Spleen (tissue), 13 donors: ENCODE measurements at places on chromosomes 16 and 17. TPM values are rescaled to one million over a fixed set of nuclear protein-coding genes. Genes with fewer than 3 reads are reported as not detected.
A peak's percentile ranks its signal among the peaks of the same experiment; 100 is the strongest.

SLC52A1 gene
- total RNA-seq, result 0.72 TPM

DNA sequence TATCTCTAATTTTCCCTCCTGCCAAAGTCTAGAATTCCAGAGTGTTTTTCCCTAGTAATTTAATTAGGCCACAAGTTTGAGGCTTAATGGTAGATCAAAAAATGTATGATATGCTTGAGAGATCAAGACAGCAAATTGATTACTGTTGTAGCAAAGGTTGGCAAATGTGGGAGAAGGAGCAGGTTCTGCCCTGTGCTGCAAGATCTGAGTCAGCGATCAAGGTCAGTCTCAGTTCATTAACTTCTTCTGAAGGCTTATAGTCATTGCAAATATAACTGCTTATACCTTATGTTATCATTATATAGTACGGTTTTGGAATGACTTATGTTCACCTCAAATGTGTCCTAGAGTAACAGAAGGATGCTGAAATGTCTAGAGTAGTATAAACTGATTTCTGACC, 231.1 kb upstream of the TBX2 start:
- H3K27ac ChIP-seq, result no peak overlapping the region
- no peak overlapping the region for H3K4me3 ChIP-seq
- H3K27me3 ChIP-seq, result no peaks in the 10 kb centered on the region
- DNase-seq, result no peak
- H3K4me1 ChIP-seq, result no peaks in the 10 kb centered on the region
- H3K36me3 ChIP-seq, result no peaks in the 10 kb centered on the region

- no peak overlapping the region for H3K27ac ChIP-seq
- no peak overlapping the region for H3K4me3 ChIP-seq
- no peaks in the 10 kb centered on the region for H3K4me1 ChIP-seq
- DNase-seq, result no peak
- H3K36me3 ChIP-seq, result no peaks in the 10 kb centered on the region
These were observed 21.6 kb upstream of the BRD7 start for GRCh38 chr16:50390371-50390771.

DNA sequence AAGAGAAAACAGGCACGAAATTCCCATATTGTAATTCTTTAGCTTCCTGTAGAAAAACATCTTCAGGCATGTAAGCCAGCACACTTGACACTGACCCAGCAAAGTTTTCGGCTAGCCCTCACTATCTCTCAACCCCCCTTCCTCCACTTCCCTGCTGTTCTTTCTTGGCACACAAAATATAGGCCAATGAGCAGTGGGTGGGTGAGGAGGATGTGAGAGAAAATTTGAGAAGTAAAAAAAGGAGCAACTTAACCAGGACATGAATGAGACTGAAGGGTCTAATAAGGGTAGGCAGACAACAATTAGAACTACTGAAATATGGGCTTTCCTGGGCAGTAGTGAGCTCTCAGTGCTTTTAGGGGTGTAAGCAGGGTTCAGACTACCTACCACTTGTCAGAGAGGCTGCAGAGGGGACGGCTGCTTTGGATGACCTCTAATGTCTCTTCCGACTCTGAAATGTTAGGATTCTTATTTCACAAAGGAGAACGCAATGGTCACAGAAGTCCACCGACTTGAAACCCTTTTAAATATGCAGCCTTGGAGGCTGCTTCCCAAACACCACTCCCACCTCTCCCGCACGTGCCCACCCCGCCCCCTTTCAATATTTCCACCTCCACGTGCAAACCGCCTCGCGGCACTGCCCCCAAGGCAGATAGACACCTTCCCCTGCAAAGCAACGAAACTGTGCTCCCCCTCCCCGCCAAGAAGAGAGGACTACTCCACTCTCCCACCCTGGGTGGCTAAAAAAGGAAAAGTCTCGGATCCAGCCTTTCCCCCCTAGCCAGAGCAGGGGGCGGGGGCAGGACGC, 889 bp downstream of the MBTD1 start:
- peaks cover 27% of the 10 kb centered on the region for H3K36me3 ChIP-seq
- no peaks in the 10 kb centered on the region for H3K27me3 ChIP-seq
- peaks cover 34% of the 10 kb centered on the region for H3K4me1 ChIP-seq
- peak; percentile 85 for DNase-seq

- H3K4me1 ChIP-seq, result no peaks in the 10 kb centered on the region
- no peak overlapping the region for H3K4me3 ChIP-seq
- no peaks in the 10 kb centered on the region for H3K36me3 ChIP-seq
- no peaks in the 10 kb centered on the region for H3K27me3 ChIP-seq
- no peak for DNase-seq
- H3K27ac ChIP-seq, result no peak overlapping the region
These were observed 50.9 kb downstream of the ENGASE start for GRCh38 chr17:79125503-79125902.

DNA sequence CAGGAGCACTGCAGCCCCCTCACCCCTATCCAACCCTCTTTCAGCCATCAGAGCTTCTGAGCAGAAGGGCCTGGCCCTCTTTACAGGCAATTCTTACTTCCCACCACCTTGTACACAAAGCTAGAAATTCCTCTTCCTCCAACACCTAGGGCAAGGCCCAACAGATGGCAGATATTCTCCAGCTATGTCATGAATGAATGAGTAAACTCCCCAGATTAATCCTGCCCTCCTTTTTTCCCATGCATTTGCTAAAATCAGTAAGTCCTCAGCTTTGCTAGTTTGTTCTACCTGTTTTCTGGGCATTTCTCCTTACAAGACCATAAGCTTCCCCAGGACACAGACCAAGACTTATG, 20.4 kb upstream of the MRPS23 start:
- H3K4me1 ChIP-seq, result peaks cover 46% of the 10 kb centered on the region
- H3K27me3 ChIP-seq, result peaks cover 5% of the 10 kb centered on the region
- no peak overlapping the region for H3K27ac ChIP-seq
- no peak for DNase-seq
- no peaks in the 10 kb centered on the region for H3K36me3 ChIP-seq
- H3K4me3 ChIP-seq, result no peak overlapping the region

GRCh38 chr17:37824534-37825485, 80.0 kb upstream of the HNF1B start:
- no peak for DNase-seq
- H3K27ac ChIP-seq, result no peak overlapping the region
- H3K27me3 ChIP-seq, result no peaks in the 10 kb centered on the region
- H3K4me1 ChIP-seq, result peaks cover 23% of the 10 kb centered on the region
- no peak overlapping the region for H3K4me3 ChIP-seq
- no peaks in the 10 kb centered on the region for H3K36me3 ChIP-seq

NLRC3 gene
- total RNA-seq, result 30.7 TPM

DNA sequence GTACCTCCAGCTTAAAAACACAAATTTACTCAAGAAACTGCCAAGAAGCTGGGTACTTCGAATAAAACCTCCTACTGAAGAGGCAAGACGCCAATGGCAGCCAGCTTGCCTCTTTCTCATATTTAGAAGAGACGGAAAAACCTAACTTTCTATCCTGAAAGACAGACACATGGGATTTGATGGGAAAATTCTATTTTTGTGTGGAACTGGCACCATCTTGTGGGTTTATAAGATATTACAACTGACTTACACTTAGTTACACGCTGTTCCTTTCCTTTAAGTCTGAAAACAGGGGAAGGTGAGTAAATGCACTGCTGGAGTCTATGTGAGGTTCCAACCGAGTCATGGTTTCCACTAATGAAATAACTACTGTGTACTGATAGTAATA, 10.3 kb downstream of the ZNF18 start:
- H3K27me3 ChIP-seq, result no peaks in the 10 kb centered on the region
- H3K36me3 ChIP-seq, result no peaks in the 10 kb centered on the region
- no peaks in the 10 kb centered on the region for H3K4me1 ChIP-seq

KRT20 gene
- not detected for total RNA-seq

DNA sequence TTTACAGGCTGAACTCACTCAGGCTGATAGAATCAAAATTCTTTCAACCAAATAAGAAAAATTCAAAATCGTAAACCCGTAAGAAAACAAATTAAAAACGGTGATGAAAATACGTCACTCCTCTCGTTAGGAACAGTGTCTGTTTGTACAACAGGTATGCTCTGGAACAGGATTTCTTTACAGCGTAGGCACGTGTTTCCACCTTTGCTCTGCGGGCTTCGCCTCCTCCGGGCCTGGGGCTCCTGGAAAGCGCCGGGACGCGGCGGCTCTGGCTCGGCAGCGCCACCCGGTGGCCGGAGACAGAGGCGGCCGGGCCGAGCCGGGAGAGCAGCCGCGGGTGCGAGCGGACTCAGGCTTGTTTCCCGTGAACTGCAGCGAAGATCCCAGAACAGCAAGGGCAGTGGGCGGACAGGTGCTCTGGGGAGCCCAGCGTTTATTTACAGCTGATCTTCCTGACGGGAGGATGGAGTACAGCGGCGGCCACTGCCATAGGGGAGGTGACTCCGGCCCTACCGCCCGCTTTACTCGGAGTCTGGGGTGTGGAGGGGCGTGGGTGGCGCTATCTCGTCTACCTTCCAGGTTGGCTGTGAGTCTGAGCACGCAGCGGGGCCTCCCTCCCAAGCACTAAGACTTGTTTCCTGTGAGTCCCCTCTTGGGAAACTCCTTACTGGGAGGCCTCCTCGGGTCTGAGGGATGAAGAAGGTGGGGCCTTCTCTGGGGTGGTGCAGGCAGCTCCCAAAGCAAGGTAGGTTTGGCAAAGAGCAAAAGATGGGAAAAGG, 40.5 kb upstream of the ATP2A3 start:
- H3K36me3 ChIP-seq, result peaks cover 47% of the 10 kb centered on the region
- no peaks in the 10 kb centered on the region for H3K27me3 ChIP-seq
- peak; percentile 93 for DNase-seq
- no peak overlapping the region for H3K4me3 ChIP-seq

STH gene
- not detected for total RNA-seq

DNA sequence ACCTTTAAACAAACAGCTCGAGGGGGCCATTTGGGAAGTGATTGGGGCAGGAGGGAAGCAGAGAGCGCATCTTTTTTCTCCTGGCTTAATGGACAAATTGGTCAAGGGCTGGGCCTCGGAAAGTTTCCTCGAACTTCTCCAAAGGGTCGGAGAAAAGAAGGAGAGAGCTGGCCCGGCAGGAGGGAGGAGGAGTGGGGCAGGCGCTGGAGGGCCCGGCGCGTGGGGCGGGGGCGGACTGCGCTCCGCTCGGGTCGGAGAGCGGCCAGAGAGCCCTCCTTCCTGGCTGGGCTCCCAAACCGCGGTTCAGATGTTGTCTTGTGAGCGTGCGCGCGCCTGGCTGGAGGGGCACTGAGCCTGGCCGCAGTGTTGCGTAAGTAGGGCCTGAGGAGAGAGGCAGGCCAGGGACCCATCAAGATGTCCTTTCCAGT, 1.2 kb downstream of the MMP2 start:
- no peak for DNase-seq
- peaks cover 37% of the 10 kb centered on the region for H3K27me3 ChIP-seq
- peak overlapping the region; percentile 82 for H3K27ac ChIP-seq
- H3K4me3 ChIP-seq, result no peak overlapping the region
- H3K36me3 ChIP-seq, result no peaks in the 10 kb centered on the region

- H3K27ac ChIP-seq, result no peak overlapping the region
- H3K4me1 ChIP-seq, result no peaks in the 10 kb centered on the region
- H3K36me3 ChIP-seq, result no peaks in the 10 kb centered on the region
These were observed 22.9 kb downstream of the DHRS7C start for GRCh38 chr17:9768381-9768934.

DNA sequence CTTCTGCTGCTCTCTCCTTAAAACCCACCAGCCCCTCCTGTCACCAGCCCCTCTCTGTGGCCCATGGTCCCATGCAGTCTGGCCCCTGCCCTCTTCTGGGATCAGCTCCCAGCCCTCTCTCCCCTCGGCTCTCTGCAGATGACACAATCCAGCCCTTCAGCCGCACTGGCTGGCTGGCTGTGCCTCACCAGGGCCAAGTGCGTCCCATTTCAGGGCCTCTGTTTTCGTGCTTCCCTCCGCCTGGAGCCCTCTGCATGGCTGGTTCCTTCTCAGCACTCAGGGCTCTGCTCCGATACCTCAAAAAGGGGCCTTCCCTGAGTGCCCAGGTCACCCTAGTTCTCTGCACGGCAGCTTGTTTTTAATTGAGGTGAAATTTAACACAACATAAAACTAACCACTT, 124.3 kb downstream of the SOCS1 start:
- no peaks in the 10 kb centered on the region for H3K36me3 ChIP-seq
- no peak overlapping the region for H3K4me3 ChIP-seq
- DNase-seq, result no peak

DNA sequence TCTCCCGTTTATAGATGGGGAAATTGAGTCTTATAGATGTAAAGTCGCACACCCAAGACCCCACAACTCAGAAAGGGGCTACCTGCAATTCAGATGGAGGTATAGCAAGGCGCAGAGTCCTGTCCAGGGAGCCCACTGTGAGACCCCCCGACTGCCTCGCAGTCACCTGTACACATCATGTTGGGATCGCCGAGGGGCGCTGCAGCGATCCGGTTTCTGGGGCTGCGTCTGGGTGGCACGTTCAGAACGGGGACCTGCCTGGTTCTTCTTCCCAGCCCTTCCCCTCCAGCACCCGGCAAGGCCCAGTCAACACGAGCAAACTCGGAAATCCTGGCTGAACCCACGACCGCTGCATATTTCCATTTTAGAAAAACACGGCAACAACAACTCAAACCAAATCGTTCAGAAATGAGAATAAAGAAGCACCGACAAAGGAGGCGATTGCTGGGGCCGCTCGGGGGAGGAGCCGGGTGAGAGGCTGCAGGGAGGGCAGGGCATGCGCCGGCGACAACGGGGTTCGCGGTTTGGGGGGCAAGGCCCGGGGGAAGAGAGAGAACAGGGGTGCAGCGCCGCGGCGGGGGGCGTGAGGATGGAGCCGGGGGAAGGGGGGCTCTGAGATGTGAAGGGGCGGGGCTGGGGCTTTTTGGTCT, 643 bp downstream of the HSDL1 start:
- H3K4me1 ChIP-seq, result peaks cover 10% of the 10 kb centered on the region
- peak; percentile 91 for DNase-seq
- peak overlapping the region; percentile 96 for H3K4me3 ChIP-seq
- no peaks in the 10 kb centered on the region for H3K36me3 ChIP-seq
- peak overlapping the region; percentile 86 for H3K27ac ChIP-seq

- DNase-seq, result no peak
- peaks cover 21% of the 10 kb centered on the region for H3K36me3 ChIP-seq
- H3K4me1 ChIP-seq, result no peaks in the 10 kb centered on the region
- H3K27ac ChIP-seq, result no peak overlapping the region
- no peak overlapping the region for H3K4me3 ChIP-seq
These were observed 29.9 kb downstream of the MIS12 start for GRCh38 chr17:5516060-5516792.

GRCh38 chr16:473046-474043, 47.9 kb downstream of the RAB11FIP3 start:
- no peaks in the 10 kb centered on the region for H3K4me1 ChIP-seq
- H3K27ac ChIP-seq, result no peak overlapping the region
- H3K36me3 ChIP-seq, result no peaks in the 10 kb centered on the region
- no peaks in the 10 kb centered on the region for H3K27me3 ChIP-seq
- no peak overlapping the region for H3K4me3 ChIP-seq

SMCR8 gene
- total RNA-seq, result 25.8 TPM

KRTAP17-1 gene
- not detected for total RNA-seq
